Left ventricle myocardium superior (tissue), 1 donor: ENCODE measurements at places on chromosomes 11 and 22. TPM values are rescaled to one million over a fixed set of nuclear protein-coding genes. Genes with fewer than 3 reads are reported as not detected.

The TTC17 gene
- total RNA-seq: 29.7 TPM

The ARHGAP20 gene
- 0.27 TPM for total RNA-seq

The BEST1 gene
- 1.1 TPM for total RNA-seq

The SYCE3 gene
- total RNA-seq: not detected

The NXPE4 gene
- total RNA-seq: not detected

The NTM gene
- 3.3 TPM for total RNA-seq

The SCGB1C1 gene
- not detected for total RNA-seq

The HIPK3 gene
- total RNA-seq: 306 TPM

The MOV10L1 gene
- total RNA-seq: 0.22 TPM

The MPPED1 gene
- total RNA-seq: not detected

The SLC3A2 gene
- 36.4 TPM for total RNA-seq

The FOXRED2 gene
- 13.5 TPM for total RNA-seq

The POU2AF1 gene
- 0.62 TPM for total RNA-seq

The PRPF19 gene
- 41.5 TPM for total RNA-seq

The ISX gene
- total RNA-seq: not detected

The TSPAN18 gene
- 94.6 TPM for total RNA-seq

The TRAF6 gene
- 11.6 TPM for total RNA-seq

The OMP gene
- total RNA-seq: not detected

The ACR gene
- total RNA-seq: not detected

The TMPRSS13 gene
- 0.15 TPM for total RNA-seq

The C1QTNF4 gene
- not detected for total RNA-seq

The LINC01488 gene
- total RNA-seq: not detected

The RAB38 gene
- 0.94 TPM for total RNA-seq

The CADM1 gene
- total RNA-seq: 38.5 TPM

The AGBL2 gene
- total RNA-seq: 0.25 TPM

The DRD4 gene
- total RNA-seq: not detected

The FGF4 gene
- not detected for total RNA-seq
